CD4-positive, alpha-beta T cell treated with Interferon gamma for 1 hour (primary cell): ENCODE measurements at places on chromosomes 3 and 15.

DNA sequence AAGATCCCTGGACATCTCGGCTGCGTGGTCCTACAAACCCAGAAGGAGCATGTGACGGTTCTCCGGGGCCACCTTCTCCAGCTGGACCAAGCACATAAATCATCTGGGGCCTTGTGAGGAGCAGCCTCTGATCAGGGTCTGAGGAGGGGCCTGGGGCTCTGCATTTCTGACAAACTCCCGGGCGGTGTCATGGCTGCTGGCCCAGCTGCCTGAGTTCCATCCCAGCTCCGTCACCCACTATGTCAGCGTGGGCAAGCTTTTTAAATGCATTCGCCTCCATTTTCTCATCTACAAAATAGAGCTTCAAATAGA is 126.3 kb upstream of the MEF2A start:
- no peak for DNase-seq

DNA sequence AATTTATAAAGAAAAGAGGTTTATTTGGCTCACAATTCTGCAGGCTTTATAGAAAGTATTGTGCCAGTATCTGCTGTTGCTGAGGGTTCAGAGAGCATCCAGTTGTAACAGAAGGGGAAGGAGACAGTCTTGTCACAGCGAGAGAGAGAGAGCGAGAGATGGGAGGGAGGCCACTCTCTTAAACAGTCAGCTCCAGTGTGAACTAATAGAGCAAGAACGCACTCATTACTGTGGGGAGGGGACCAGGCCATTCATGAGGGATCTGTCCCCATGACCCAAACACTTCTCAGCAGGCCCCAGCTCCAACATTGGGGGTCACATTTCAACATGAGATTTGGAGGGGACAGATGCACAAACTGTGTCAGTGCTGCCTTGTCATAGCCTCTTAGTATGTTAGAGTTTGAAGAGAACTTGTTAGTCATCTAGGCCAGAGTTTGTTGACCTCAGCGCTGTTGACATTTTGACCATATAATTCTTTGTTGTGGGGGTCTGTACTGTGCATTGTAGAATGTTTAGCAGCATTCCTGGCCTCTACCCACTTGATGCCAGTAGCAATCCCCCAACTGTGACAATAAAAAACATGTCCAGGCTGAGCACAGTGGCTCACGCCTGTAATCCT is 15.3 kb downstream of the STARD9 start:
- no peak for DNase-seq

DNA sequence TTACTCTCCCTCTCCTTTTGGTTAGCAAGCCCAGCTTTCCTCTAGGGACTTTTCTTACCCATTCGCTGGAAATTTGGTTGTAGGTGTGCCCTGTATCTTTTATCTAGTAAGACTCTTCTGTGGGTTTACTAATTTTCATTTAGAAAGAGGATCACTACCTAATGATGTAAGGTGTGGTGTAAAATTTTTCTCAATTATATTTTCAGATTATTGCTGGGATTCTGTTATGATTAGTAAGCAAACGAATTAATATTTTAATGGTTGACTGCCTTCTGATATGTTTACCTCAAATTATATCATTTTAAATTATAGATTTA is 28.5 kb downstream of the PLCL2 start:
- DNase-seq = no peak

- DNase-seq = no peak
Measured at GRCh38 chr15:28884151-28884940, 1.4 kb upstream of the APBA2 start.

DNA sequence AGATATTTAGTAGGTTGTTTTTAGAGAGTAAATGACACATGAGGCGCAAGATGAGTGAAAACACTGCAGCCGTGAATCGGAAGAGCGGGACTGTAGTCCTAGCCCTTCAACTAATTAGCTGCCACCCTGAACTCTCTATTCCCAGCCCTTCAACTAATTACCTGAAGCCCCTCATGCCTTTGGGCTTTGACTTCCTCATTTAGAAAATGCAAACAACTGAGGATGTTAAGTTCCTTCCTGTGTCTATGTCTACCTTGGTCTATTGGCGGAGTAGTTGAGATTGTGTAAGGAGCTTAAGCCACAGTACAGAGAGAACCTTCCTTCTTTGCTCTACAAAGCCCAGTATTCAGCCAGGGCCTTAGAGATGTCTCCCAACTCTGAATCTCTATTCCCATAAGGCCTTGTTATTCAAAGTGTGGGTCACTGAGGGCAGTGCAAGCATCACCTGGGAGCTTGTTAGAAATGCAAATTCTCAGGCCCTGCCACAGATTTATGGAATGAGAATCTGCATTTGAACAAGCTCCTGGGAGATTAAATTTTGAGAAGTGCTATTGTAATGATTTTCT is 71.8 kb upstream of the SCN5A start:
- DNase-seq = no peak

DNA sequence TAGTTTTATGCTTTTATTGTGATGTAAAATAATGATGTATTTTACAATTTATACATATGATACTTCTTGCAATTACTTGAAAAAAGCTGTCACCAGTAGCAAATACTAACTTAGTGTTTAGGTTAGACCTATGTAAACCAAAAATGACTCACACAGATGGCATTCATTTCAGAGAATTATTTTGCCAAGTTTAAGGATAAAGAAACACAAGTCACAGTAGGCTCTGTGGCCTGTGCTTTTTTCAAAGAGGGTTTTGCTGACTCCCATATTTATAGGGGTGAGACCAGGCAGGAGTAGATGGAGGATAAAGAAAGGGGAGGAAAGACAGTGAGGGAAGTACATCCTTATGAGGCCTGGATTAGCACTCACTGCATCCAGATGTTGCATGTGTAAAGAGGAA is 356.6 kb upstream of the NPAP1 start:
- DNase-seq = no peak

DNA sequence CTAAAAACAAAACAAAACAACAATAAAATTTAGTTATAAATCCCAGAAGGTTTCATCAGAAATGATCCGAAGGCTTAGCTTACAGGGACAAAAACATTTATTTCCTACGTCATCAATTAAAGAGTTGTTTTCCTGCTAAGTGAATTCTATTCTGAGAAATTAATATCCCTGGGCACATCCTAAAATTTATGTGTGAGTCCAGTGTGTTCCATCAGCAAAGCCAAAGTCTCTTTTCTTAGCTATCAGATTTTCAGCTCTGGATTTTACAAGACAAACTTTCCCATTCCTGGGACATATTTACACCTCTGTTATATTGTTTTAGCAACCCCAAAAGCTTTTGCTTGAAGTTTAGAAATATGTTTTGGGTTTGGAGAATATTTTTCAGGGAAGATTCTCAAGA is 4.4 kb upstream of the TMC3 start:
- DNase-seq = no peak
